ENCODE measurements at places on chromosomes 3 and 15. TPM values are rescaled to one million over a fixed set of nuclear protein-coding genes. Genes with fewer than 3 reads are reported as not detected.

DNA sequence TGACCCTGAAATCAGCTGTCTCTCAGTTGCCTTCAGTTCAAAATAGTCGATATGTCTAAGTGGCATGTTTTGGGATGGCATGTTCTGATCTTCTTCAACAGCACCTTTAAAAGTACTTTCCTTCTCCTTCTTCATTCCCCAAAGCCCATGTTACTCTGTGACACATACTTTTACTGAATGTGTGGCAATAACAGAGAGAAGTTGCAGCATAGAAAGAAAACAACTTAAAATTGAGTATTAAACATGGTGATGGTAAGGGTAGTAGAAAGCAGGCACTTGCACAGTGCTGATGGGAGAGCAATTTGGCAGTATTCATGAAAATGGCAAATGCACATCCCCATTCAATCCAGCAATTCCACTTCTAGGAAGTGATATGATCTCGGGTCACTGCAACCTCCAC, 12.3 kb upstream of the ULK4 start:
- no peak for DNase-seq

- DNase-seq, result no peak
Measured at GRCh38 chr3:128296469-128297251, 143.4 kb downstream of the EEFSEC start.

DNA sequence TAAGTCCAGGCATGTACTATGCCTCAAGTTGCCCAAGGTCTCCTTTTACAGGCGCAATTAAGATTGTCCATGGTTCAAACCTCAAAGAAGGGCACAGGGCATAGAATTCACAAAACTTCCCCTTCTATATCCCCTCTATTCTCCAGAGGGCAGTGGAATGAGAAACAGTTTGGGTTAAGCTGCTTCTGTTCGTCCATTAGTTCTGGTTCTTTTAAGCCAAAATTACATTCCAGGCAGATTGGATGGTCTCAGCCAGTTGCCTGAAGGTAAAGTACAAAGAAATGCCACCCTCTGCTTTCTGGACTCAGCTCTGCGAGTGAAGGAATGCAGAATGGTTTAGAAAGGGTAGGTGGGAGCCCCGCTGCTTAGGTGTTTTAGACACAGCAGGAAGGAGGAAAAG, 200.7 kb downstream of the GREM1 start:
- peak; percentile 47 for DNase-seq

GRCh38 chr15:64246364-64247189, 83.8 kb upstream of the PPIB start:
- DNase-seq, result no peak

- no peak for DNase-seq
Measured at GRCh38 chr3:101217472-101218245, 102.7 kb downstream of the IMPG2 start.

DNA sequence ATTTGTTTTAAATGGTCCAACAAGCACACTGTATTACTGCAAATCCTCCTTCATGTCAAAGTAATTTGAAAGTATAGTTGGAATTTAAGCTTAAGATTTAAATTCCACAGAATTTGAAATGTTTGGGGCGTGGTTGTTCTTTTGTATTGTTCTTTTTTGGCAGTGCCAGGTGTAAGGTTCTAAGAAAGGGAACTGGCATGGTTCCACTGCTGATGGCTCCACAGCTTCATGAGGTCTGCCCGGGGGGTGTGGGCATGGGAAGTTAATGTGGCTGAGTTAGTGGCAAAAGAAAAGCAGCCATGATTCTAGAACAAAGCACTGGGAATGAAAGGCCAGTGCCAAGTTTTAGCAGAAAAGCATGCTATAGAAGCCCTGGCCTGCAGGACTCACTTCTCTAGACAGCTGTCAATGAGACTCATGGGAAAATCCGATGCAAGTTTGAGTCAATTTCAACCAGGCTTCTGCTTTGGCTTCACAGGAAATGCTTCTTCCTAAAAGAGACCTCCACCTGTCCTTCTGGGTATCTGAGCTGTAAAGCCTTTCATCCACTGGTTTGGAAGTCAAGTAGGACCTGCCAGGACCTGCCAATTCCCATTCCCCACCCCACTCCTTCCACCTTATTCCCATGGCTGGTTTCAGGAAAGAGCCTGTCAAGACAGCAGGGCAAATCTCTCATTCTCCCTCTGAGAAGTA, 18.9 kb downstream of the CDCP1 start:
- no peak for DNase-seq

DNA sequence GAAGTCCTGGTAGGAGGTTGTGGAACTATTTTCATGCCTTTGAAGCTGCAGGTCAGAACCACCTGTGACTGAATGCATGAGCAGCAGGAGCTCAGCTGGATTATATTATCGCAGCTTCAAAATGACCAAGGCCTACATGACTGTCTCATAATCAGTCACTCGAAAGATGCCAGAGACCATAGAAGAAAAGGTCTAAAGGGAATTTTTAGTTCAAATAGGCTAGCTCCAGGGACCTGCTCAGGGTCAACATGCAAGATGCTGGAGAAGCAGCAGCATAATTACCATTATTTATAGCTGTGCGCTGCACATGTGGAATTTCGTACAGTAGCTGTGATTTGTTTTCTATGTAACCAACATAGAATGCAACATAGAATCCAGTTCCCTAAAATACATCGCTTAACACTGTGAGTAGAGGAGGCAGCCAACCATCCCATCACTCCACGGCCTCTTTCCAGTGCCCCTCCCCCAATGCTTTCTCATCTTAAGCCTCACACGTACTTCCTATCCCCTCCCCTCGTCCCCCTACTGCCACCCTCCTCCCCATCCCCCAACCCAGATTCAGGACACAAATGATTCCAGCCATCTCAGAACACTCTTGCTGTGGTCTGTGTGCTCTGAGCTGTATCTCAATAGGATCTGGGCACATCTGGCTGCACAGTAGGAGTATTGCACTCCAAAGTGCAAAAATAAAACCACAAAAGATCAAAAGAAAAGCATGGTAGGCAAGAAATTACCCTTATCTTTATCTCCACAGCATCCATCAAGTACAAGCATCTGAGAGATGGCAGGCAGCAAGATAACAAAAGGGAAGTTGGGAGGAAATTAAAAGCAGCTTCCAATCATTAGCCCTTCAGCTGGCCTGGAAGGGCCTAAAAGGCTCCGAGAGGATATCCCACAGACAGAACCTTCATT, 352.8 kb upstream of the SEMA6D start:
- peak; percentile 11 for DNase-seq

DNA sequence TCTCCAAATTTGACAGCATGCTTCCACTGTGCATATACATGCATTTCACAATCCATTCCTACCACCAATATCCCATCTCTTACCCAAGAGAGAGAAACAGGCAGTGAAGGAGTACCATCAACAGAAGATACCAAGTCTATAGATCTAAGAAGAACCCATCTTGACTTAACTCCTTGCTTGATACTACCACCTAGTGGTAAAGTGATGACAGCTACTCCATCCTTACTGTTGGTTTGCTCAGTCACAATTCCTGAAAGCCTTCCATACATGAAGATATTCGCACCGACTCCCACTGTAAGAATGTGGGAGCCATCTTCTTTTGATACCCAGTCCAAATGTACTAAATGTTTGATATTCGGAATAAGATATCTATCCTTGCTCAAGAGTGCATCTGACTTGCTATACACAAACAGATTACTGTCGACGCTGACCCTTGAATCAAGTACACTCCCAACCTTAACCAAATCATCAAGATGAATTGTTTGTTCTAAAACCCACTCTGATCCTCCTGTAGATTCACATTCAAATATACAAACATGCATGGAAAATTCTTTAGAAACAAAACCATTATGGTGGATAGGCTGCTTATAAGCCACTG, 123.1 kb downstream of the DMXL2 start:
- peak; percentile 49 for DNase-seq

The LRRFIP2 gene
- 29.5 TPM for total RNA-seq

DNA sequence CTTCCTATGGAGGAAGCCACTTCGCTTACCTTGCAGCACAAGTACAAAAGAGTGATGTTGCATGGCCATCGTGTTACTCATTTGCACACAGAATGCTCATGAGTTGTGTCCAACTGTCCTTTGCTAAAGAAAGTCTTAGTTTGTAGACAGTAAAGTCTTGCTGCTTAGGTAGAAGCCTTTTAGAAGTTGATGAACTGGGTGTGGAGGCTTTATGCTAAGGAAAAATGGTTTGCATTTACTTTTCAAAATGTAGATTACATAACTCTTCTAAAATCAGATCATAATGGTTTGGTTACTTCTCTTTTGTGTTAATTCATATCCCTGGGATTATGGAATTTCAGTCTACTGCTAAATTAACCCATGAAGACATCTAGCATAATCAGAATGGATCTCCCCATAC, 84.5 kb upstream of the FLNB start:
- DNase-seq, result no peak

- DNase-seq, result no peak
Measured at GRCh38 chr3:39267631-39268548, 11.9 kb downstream of the CX3CR1 start.

DNA sequence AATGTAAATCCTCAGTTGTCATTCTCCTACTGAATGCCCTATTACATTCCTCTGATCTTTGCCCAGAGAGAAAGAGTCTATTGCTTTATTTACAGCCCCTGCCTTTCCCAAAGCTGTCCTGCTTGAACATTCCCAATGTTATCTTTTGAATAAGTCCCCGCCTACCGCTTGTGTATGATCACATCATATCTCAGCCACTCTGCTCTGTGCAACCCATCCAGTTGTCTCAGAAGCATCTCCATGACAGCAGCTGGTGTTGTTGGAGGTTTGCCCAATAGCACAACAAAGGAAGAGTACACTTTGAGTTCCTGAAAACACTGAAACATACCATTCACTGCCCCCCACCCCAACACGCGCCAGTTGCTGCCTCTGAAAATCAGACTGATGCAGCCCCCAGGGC, 22.0 kb upstream of the FAM3D start:
- DNase-seq, result no peak

The TXNRD3 gene
- total RNA-seq, result 10.3 TPM

The SPATA12 gene
- 0.12 TPM for total RNA-seq

All from neural progenitor cell (in vitro differentiated cells).